Activated CD8-positive, alpha-beta memory T cell treated with anti-CD3 and anti-CD28 coated beads for 36 hours (primary cell): ENCODE measurements at places on chromosomes 3 and 15. TPM values are rescaled to one million over a fixed set of nuclear protein-coding genes. Genes with fewer than 3 reads are reported as not detected.

The ROPN1 gene
- total RNA-seq, result not detected

The CPNE9 gene
- total RNA-seq, result 0.10 TPM

The COPS2 gene
- total RNA-seq, result 104 TPM

The GOLGA6L10 gene
- 1.1 TPM for total RNA-seq

The CDCP1 gene
- total RNA-seq, result 2.1 TPM

The PRR23C gene
- not detected for total RNA-seq

The ALG1L2 gene
- total RNA-seq, result 1.0 TPM

The APPL1 gene
- 40.5 TPM for total RNA-seq

The GNB4 gene
- 1.4 TPM for total RNA-seq

The SKIL gene
- 21.0 TPM for total RNA-seq

The CYP8B1 gene
- not detected for total RNA-seq

The ST8SIA2 gene
- not detected for total RNA-seq

The TUSC7 gene
- total RNA-seq, result not detected

The PCSK6 gene
- total RNA-seq, result 1.3 TPM
